ENCODE measurements at places on chromosomes 12 and 14. TPM values are rescaled to one million over a fixed set of nuclear protein-coding genes. Genes with fewer than 3 reads are reported as not detected.
A peak's percentile ranks its signal among the peaks of the same experiment; 100 is the strongest.

LRRC23 gene
- 13.3 TPM for total RNA-seq

KCNK10 gene
- total RNA-seq = 0.09 TPM

HRK gene
- total RNA-seq = not detected

FAM90A1 gene
- total RNA-seq = 0.43 TPM

NUP37 gene
- 17.6 TPM for total RNA-seq

ANKRD33 gene
- total RNA-seq = not detected

DNA sequence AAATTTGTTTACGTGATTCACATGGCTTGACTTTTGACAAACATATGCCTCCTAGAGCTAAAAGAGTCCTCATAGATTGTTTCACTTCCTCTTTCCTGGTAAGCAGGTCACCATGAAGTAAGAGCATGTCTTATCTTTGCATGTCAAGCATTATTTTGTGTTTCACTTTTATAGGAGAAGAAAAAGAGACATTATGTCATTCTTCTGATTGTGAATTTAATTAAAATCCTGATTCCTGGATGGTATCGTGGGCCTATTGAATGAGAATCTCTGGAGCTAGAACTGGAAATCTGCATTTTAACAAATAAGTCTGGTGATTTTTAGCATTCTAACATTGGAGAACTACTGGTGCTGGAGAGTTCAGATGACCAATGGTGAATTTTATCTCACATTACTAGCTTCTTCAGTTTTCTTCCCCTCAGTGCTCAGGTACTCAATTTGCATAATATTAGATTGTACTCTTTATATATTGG, 218.6 kb upstream of the ATP2B1 start:
- no peak for DNase-seq

DNA sequence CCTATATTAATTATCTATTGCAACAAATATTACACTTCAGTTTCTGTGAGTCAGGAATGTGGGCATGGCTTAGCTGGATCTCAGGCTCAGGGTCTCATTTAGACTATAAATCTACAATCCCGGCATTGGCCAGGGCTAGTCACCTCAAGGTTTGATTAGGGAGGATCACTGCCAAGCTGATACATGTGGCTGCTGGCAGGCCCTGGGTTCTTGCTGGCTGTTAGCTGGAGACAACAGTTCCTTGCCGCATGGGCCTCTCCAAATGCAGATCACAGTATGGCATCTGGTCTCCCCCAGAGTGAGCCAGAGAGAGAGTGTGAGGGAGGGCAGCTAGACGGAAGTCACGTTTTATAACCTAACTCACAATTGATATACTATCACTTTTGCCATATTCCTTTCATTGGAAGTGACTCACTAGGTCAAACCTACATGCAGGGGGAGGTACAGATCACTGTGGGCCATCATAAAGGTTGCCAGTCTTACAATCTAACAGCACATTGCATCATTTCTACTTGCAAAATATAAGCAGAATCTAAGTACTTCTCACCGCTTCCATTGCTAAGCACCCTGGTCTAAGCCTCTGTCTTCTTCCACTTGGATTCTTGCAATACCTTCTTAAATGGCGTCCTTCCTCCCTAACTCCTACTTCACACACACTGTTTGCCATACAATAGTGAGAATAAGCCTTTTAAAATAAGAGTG, 174.0 kb upstream of the ARHGAP5 start:
- DNase-seq = no peak

DNA sequence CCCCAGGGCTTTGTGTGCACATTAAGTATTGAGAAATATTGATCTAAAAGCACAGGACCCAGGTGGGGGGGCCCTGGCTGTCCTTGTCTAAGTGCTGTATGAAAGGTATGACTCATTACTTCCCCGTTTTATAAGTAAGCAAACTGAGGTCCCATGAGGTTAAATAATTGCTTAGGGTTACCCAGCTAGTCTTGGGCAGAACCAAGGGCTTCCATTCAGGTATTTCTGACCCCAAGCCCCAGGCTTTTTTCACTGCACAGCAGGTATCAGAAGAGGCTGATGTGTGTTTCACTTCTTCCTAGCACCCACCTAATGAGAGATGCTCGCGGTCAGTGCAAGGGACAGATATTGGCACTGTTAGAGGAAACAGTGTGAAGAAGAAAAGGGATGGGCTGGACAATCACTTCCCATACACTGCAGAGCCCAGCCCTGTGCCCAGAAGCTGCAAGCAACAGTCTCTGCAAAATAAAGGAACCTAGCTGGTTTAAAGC, 4.7 kb upstream of the TC2N start:
- peak; percentile 76 for DNase-seq

GRCh38 chr12:76633415-76633814, 73.8 kb upstream of the OSBPL8 start:
- DNase-seq = no peak

DNA sequence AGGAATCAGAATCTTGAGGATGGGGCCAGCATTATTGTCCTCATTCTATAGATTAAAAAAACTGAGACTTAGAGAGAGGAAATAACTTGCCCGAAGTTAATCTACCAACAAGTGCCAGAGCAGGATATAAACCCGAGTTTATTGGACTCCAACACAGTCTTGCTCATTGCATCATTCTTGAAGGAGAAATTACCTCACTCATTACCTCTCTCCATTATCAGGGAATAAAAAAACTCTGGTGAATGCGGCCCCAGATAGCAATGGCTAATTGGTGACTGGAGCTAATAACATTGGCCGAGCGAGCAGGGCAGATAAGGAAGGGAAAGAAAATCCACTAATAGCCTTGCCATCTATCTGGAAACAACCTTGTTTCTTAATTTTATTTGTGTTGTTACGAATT, 24.7 kb upstream of the TMED10 start:
- DNase-seq = no peak

GRCh38 chr12:30996255-30996654, 69.7 kb downstream of the TSPAN11 start:
- DNase-seq = no peak

GRCh38 chr12:58564721-58565120, 355.6 kb downstream of the LRIG3 start:
- DNase-seq = no peak
